ENCODE measurements at places on chromosomes 7 and 10.

GRCh38 chr10:130432850-130433249 lies 296.7 kb downstream of the GLRX3 start:
- no peak for DNase-seq

DNA sequence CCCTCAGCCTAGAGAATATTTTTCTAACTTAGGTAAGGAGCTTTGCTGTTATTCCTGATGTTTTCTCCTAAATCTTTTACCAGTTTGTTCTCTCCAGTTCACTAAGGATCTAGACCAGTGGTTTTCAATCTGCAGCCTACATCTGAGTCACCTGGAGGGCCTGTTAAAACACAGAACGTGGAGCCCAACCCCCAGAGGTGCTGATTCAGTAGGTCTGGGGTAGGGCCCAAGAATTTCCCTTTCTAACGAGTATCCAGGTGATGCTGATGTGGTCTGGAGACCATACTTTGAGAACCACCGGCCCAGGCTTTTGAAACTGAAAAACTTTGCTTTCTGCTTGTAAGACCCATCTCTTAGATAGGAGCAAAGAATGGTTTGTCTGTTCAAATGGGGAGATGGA lies 51.2 kb upstream of the KMT2E start:
- no peak for DNase-seq

DNA sequence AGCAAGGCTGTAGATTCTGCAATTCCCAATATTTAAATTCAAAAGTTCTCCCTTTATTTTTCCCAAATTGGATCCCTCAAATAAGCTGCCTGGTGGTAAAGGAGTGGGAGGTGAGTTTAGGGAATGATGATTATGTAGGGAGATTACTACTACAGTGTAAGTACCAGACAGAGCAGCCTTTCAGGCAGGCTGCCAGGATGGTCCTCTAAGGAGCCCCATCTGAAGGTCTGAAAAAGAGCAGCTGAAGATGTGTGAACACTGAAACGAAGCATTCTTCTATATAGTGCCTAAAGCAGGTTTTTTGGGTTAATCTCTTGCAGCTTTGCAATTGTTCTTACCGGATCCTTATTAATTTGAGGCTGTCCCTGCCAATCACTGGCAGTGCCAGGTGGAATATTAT lies 84.7 kb downstream of the CREB5 start:
- DNase-seq: no peak

- DNase-seq: no peak
Measured at GRCh38 chr7:100080907-100081534, 502 bp downstream of the ZNF3 start.

DNA sequence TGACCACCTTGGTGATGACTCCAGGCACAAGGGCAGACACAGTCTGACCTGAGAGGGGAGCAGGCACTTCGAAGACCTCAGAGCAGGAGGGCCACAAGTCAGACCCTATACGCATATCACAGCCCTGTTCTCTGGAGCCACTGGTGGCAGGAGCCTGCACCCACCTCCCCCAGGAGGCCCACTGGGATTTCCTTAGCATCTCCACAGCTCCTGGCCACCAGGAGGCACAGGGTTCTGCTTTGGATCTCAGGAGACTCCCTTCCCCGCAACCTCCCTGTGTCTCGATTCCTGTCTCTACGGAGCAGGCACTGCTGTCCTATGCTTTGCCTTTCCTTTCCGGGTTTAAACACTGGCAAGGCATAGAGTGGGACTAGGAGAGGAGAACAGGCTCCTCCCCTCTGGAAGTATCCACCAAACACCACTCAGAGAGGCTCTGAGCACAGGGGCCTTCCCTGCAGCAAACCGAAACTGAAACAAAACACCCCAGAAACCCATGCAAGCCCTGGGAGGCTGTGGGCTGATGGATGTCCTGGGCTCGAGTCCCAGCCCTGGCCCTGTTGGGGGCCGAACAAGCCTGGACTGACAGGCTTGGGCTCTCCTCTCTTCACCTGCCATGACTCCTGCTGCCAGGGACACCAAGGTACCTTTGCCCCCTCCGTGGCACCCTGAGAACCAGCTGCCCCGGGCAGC lies 166.3 kb downstream of the NEURL1 start:
- DNase-seq: peak; percentile 75

DNA sequence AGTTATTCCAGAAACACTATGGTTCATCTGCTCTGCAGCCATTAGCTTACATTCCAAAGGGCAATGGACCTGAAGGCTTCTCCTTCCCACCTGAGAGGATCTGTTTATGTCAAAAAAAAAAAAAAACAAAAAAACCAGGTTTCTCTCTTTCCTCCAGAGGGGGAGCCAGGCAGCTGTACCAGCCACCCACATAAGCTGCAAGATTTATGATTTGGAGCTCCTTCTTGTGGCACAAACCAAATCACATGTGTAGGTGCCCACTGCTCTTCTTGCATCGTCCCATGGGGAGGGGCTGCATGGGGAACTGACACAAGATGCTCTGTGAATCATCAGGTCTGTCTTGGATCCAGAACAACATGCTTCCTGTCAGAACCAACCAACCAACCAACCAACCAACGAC lies 231.6 kb upstream of the IGFBP3 start:
- no peak for DNase-seq
